ENCODE measurements at places on chromosomes 5 and 9.

GRCh38 chr5:59554501-59554900 is 339.0 kb downstream of the PDE4D start:
- no peak for DNase-seq

DNA sequence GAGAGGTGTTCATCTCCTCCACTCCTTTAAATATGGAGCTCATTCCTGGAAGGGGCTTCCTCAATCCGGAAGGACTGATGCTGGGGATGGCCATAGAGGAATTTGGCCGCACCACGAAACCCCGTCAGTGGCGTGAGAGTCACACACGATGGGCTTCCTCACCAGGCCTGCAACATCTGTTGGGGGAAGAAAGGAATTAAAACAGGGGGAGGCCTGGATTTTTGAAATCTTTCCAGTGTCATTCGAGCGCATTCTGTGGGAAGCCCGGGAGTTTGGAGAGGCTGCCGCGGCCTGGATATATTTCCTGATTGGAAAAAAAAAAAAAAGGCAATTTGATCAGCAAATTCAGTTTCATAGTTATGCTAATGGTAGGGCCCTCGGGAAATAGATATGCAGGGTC is 76.3 kb upstream of the ORM1 start:
- DNase-seq, result no peak

- DNase-seq, result no peak
Measured at GRCh38 chr5:42089705-42090104, 164.6 kb downstream of the FBXO4 start.

DNA sequence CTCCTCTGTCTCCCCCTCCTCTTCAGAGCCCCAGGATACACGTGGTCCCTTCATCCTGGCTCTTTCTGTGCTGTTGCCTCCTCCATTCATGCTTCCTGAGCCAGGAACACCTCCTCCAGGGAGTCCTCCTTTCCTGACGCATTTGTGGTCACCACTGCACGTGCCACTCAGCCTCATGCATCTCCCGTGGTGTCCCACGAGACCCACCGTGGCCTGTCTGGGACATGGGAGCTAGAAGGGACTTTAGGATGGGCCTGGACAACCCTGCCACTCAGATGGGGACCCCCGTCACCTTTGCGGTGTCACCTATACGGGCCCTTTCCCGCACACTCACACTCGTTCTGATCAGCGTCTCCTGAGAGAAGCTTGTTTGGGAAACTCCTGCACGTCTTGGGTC is 6.7 kb downstream of the GLIPR2 start:
- DNase-seq, result no peak

DNA sequence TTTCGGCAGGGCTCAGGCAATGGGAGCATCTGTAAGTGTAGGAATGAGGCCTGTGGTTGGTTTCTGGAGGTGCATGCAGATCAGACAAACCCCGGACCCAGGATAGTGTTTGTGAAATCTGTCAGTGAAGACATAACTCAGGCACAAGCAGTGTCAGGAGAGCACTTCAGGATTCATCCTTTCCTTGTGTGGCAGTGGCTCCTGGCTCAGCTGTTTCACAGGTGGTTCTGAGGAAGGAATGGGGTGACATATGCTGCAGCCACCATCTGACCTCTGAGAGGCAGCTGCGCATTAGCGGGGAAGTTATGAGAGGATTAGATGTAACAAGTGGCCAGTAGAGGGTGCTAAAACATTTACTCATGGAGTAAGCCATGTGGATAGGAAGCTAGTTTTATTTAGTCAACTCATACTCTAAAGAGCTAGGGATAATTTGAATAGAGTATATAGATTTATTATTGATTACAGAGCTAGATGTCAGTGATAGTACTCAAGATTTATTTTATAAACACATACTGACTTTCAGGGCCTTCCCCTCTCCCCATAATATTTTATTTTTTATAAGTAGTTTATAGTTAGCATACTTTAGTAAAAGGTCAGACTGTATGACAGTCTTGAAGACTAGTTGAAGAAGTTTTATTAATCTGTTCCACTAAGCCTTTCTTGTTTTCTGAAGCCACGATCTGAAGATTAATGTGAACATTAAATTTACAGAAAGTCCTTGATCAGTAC is 28.4 kb downstream of the NNT start:
- peak; percentile 25 for DNase-seq

GRCh38 chr9:121271368-121272341 is 3.7 kb downstream of the GSN start:
- no peak for DNase-seq

- no peak for DNase-seq
Measured at GRCh38 chr5:124468671-124469411, 277.6 kb downstream of the ZNF608 start.

DNA sequence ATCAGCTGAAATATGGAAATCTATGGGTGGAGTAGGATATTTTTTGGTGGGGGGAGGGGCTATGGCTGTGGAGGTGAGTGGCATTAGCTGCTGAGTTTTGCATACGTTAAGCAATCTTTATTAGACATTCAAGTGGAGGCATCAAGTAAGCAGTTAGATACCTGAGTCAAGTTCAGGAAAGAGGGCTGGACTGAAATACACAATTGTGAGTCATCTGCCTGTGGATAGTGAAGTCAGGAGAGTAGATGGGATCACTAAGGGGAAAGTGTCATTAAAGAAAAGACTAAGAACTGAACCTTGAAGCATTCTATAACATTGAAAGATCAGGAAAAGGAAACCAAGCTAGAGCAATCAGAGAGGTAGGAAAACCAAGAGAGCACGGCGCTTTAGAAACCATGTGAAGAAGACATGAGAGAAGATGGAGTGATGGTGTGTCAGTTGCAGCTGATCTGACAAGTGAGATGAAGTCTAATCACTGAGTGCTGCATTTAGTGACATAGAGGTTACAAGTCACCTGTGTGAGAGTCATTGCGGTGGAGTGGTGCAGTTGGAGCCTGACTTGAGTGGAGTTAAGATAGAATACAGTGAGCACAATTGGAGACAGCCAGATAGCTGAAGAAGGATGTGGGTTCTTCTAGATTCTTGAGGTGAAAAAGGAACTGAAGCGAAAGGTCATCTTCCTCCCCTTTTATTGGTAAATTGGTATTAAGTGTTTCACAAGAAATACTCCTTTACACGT is 88.7 kb downstream of the PIP5K1B start:
- DNase-seq, result no peak

DNA sequence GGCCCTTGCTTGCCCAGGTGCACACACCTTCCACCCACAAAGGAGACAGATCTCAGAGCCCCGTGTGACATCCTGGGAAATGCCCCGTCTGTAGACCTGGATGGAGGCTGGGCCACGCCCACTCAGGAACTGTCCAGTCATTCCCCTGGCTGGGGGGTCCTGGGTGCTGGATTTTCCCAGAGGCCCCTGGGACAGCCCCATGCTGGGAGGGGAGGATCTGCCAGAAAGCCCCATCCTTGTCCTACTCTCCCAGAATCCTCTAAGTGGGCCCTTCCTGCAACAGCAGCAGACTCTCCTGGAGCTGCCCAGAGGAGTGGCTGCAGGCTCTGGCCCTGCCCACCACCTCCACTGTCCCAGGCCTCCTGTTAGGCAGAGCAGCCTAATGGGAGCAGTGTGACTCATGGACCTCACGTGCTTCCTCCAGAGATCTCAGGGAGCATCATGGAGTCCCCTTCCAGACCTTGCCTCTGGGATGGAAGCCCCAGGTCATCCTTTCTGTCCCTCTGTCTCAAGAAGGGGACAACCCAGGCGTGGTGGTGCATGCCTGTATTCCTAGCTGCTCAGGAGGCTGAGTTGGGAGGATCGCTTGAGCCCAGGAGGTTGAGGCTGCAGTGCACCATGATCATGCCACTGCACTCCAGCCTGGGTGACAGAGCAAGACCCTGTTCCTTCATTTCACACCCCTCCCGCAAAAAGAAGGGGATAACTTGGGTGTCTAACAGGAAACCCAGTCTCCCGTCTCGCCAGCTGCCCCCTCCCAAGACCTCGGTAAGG is 51.7 kb downstream of the JADE2 start:
- DNase-seq, result no peak

DNA sequence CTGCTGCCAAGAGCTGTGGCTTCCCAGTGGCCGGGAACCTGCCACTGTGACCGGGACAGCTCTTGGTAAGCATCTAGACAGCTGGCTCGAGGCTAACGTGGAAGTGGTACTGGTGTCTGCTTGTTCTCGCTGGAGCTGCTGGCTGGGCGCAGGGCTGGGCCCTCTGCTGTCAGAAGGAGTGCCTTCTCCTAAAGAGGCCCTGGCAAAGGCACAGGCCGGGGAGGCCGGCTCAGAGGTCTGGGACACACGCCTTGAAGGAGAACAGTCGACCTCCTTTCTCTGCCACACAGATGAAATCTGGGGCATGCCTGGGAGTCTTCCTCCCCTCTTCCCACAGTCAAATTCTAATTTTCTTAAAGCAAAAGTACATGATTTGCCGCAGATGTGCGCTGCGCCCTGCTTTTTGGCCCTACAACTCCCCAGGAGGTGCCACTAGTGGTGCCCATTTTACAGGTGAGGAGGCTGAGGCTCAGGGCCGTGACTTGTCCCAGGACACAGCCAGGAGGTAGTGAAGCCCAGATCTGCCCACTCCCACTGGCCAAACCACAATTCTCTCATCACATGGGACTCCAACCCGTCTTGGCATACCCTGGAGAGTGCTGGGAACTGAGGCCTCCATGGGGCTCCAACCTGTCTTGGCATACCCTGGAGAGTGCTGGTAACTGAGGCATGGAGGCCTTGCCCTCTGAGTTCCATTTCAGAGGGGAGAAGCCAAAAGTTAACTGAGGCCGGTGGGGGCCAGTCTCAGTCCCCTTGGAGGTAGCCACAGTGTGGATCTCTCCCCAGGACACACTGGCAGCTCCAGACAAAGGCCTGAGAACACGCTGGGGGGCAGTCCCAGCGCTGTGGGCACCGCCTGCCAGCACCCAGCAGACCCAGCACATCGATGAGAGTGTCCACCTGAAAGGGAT is 12.0 kb upstream of the RXRA start:
- no peak for DNase-seq

DNA sequence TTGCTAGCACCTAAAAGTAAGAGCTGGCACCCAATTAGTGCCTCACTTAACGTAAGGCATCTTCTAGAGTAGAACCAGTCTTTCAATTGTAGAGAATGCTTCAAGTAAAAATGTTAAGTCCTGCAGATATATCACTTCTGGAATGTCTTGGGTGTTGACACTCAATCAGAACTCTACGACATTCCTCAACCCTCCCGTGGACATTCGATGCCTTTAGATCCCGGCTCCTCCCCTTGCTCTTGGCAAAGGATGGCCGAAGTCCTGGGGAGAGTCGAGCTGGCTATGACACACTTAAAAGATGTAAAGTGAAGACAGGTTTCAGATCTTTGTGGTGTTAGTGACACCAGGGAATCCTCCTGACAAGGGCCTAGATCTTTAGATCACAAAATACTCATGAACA is 87.5 kb upstream of the ERCC6L2 start:
- DNase-seq, result no peak

- no peak for DNase-seq
Measured at GRCh38 chr9:106035806-106036205, 341.5 kb downstream of the TMEM38B start.

- no peak for DNase-seq
Measured at GRCh38 chr5:123610209-123610608, 98.2 kb downstream of the CSNK1G3 start.

DNA sequence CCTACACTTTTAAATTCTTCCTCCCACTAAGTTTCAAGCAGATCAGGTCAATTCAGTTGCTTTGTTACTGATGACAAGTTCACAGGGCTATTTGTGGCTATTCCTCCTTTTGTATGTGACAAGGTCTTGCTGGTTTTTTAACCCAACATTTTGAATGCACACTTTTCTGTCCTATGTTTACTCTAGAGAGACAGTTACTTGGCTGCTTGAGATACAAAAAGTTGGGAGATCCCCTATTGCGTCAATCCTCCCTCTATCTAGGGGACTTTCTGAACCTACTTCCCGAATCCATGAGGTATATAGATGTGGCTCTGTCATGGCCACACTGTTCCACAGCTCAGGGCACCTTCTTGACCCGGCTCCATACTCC is 386.7 kb downstream of the NTRK2 start:
- DNase-seq, result no peak

DNA sequence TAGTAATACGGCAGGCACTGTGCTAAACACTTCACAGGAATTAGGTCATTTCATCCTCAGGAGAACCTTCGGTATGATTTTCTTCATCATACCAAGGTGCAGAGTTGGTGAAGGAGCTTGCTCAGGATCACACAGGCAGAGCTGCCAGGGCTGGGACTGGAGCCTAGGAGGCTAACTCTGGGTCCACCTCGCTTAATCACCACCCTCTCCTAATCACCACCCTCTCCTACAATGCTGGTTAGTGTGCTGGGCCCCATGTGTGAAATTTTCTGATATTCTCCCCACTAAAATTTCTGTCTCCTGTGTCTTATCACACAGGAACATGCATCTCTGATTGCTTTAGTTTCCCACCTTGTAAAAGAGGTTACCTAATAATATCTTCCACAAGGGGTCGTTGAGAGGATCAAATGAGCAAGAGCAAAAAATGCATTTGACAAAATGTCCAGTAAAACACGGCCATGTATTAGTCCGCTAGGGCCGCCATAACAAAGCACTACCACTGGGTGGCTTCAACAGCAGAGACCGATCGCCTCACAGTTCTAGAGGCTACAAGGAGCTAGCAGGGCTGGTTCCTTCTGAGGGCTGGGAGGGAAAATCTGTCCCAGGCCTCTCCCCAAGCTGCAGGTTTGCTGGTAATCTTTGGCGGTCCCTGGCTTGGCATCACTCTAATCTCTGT is 128.2 kb upstream of the NFIB start:
- DNase-seq, result no peak

DNA sequence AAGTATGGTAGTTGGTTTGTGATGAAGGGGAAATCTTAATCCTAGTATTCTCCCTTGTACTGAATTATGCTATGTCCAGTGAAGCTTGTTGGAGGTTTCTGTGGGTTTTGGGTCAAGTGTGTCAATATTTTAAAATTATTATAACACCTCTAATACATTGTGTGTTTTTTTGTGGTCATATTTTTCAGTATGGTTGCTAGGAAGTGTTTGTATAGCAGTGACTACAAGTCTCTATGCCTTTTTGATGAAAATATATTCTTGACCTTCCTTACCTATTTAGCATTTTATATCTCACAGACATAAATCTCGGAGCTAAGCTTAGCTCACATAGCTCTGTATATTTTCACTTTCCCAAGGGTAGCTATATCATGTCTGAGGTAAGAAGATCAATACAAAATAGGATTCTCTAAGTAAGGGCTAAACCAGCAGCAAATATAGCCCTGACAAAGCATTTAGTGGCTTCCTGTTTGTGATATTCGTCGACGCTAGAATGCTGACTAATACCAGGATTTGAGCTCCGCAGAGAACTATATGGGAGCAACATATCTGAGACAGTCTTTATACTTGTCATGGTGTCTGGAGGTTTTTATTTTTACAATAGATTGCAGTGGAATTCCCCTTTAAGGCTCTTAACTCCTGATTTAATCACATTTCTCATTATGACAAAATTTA is 82.3 kb downstream of the MACIR start:
- DNase-seq, result no peak

- DNase-seq, result no peak
Measured at GRCh38 chr5:1502046-1502736, 21.6 kb downstream of the LPCAT1 start.

Measured in Panc1 (cell line).